ENCODE measurements at places on chromosomes 5 and 9.

GRCh38 chr5:177496727-177497291 is 595 bp downstream of the PDLIM7 start:
- peaks cover 21% of the 10 kb centered on the region for H3K27me3 ChIP-seq
- H3K36me3 ChIP-seq = no peaks in the 10 kb centered on the region
- DNase-seq = no peak
- peak overlapping the region; percentile 76 for H3K4me3 ChIP-seq
- peaks cover 10% of the 10 kb centered on the region for H3K4me1 ChIP-seq

DNA sequence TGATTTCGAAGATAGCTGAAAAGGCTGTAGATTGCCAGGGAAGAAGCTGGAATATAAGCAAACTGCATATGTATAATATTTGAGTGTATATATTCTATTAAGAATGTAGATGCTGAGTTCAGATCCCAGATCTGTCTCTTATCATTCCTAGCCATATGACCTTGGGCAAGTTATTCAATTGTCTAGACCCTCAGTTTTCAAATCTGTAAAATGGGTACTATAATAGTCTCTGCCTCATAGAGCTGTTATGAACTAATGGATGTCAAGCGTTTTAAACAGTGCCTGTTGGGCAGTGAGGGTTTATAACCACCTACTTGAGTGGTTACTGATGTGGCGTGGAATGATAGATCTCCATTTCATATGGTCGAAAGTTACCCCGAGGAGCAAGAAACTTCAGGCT is 130.4 kb downstream of the GAS1 start:
- H3K4me1 ChIP-seq = no peaks in the 10 kb centered on the region
- no peak for DNase-seq
- H3K27ac ChIP-seq = no peak overlapping the region
- no peak overlapping the region for H3K4me3 ChIP-seq
- H3K27me3 ChIP-seq = no peaks in the 10 kb centered on the region
- no peaks in the 10 kb centered on the region for H3K36me3 ChIP-seq

- no peak overlapping the region for H3K27ac ChIP-seq
- no peaks in the 10 kb centered on the region for H3K27me3 ChIP-seq
- no peak for DNase-seq
These were observed 580.4 kb downstream of the DTWD2 start for GRCh38 chr5:118407958-118408357.

DNA sequence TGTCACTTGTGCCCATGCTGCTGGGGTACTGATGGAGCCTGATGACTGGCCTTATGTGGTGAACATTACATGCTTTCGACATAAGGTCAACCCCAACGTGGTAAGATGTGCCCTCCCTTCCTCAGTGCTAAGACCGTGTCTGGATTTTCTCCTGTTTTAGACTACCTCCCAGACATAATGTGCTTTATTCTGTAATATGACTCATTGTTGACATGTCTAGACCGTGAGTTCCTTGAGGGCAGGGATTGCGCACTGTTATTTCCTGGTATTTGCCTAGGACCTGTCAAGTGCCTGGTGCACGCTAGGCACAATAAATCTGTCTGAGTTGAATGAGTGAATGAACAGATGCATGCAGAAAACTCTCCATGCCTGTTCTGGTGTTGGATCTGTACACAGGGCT is 346.0 kb downstream of the KDM4C start:
- H3K27me3 ChIP-seq = no peaks in the 10 kb centered on the region
- no peak for DNase-seq
- no peaks in the 10 kb centered on the region for H3K36me3 ChIP-seq
- no peak overlapping the region for H3K27ac ChIP-seq
- H3K4me3 ChIP-seq = no peak overlapping the region
- H3K4me1 ChIP-seq = no peaks in the 10 kb centered on the region

- no peaks in the 10 kb centered on the region for H3K36me3 ChIP-seq
- H3K4me1 ChIP-seq = peaks cover 5% of the 10 kb centered on the region
- no peak overlapping the region for H3K4me3 ChIP-seq
- no peaks in the 10 kb centered on the region for H3K27me3 ChIP-seq
- H3K27ac ChIP-seq = no peak overlapping the region
These were observed 84.7 kb downstream of the GOLPH3 start for GRCh38 chr5:32089146-32090000.

GRCh38 chr9:80378669-80379293 is 807.0 kb downstream of the TLE4 start:
- no peaks in the 10 kb centered on the region for H3K36me3 ChIP-seq
- no peak overlapping the region for H3K4me3 ChIP-seq
- no peak overlapping the region for H3K27ac ChIP-seq

DNA sequence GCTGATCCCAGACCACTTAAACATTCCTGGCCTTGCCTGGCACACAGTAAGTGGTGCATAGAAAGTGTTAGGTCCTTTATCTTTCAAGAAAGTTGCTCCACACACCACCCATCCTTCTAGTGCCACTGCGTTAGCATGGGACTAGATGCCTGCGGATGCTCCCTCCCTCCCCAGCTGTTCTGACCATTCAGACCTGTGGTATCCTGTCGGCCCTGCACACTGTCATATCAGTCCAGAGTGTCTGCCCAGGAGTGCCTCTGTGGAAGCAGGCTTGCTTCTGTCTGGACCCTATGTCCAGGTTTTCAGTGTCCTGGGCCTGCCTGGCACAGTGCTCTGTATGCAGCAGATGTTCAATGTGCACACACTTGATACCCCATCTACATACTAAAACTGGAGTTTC is 38.3 kb upstream of the SMU1 start:
- no peak for DNase-seq
- H3K4me1 ChIP-seq = peaks cover 12% of the 10 kb centered on the region
- no peaks in the 10 kb centered on the region for H3K36me3 ChIP-seq
- no peaks in the 10 kb centered on the region for H3K27me3 ChIP-seq

DNA sequence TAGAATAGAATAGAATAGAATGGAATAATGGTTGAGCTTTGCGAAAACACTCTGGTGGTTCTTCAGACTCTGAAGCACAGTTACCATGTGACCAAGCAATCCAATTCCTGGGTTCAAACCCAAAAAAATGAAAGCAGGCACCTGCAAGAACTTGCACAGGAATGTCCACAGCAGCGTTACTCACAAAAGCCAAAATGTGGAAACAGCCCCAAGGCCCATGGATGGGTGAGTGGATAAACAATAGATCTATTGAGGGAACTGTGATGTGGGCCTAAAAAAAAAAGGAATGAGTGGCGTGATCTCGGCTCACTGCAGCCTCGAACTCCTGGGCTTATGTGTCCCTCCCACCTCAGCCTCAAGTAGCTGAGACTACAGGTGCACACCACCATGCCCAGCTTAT is 21.4 kb upstream of the TMEM250 start:
- H3K27me3 ChIP-seq = peaks cover 91% of the 10 kb centered on the region
- no peaks in the 10 kb centered on the region for H3K36me3 ChIP-seq
- H3K27ac ChIP-seq = no peak overlapping the region
- H3K4me1 ChIP-seq = no peaks in the 10 kb centered on the region

DNA sequence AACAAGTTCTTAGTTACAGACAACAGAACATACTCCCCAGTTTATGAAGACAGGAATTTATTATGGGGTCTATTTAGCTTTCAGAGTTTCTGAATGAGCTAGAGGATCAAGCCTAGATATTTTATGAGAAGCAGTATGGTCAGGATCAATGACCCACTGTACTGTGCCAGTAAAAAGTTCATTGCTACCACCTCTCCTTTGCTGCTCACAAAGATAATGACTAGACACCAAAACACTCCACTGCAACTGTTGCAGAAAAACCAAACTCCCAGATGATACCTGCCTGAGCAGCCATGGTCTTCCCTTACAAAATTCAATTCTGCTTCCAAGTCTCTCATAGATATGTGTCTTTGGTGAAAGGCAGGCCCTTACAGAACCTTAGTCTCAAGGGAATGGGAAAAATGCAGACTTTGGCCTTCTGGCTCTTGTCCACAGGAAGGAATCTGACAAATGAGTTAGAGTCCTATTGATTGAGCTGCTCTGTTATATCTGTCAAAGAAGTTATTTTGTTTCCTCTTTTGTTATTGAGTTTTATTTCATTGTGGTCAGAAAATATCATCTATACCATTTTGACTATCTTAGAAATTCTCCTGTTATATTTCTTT is 74.7 kb upstream of the RASGRF2 start:
- no peak overlapping the region for H3K27ac ChIP-seq
- no peaks in the 10 kb centered on the region for H3K27me3 ChIP-seq
- no peak overlapping the region for H3K4me3 ChIP-seq

GRCh38 chr5:23840083-23840482 is 332.7 kb downstream of the PRDM9 start:
- H3K4me3 ChIP-seq = no peak overlapping the region
- H3K4me1 ChIP-seq = no peaks in the 10 kb centered on the region
- H3K36me3 ChIP-seq = no peaks in the 10 kb centered on the region
- DNase-seq = no peak

DNA sequence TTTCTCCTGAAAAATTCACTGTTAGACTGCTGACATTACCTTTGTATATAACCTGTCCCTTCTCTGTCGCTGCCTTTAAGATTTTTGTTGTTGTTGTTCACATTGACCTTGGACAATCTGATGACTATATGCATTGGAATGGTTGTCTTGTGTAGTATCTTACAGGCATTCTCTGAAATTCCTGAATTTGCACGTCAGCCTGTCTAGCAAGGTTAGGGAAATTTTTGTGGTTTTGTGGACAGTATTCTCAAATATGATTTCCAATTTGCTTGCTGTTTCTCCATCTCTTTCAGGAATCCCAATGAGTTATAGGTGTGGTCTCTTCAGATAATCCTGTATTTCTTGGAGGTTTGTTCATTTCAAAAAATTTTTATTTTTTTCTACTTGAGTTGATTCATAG is 140.8 kb downstream of the PRR16 start:
- H3K4me1 ChIP-seq = no peaks in the 10 kb centered on the region
- no peak for DNase-seq
- H3K4me3 ChIP-seq = no peak overlapping the region
- no peaks in the 10 kb centered on the region for H3K27me3 ChIP-seq

GRCh38 chr5:163503106-163504078 is 2.0 kb upstream of the MAT2B start:
- no peaks in the 10 kb centered on the region for H3K27me3 ChIP-seq
- peak overlapping the region; percentile 98 for H3K27ac ChIP-seq
- peak; percentile 71 for DNase-seq
- peaks cover 8% of the 10 kb centered on the region for H3K4me1 ChIP-seq

GRCh38 chr5:95718203-95718602 is 12.9 kb upstream of the RHOBTB3 start:
- no peaks in the 10 kb centered on the region for H3K27me3 ChIP-seq
- peaks cover 19% of the 10 kb centered on the region for H3K4me1 ChIP-seq
- H3K4me3 ChIP-seq = 0 out of 2 replicates have a peak overlapping the region, but pooled peaks have one; percentile 17
- no peak overlapping the region for H3K27ac ChIP-seq
- no peaks in the 10 kb centered on the region for H3K36me3 ChIP-seq

All from MM.1S (cell line).